Hematopoietic multipotent progenitor cell treated with erythropoietin and hydrocortisone succinate and interleukin-3 and kit ligand, for 15 days (in vitro differentiated cells): ENCODE measurements at places on chromosomes 11 and 22.
A peak's percentile ranks its signal among the peaks of the same experiment; 100 is the strongest.

- DNase-seq = no peak
These were observed 17.6 kb downstream of the HORMAD2 start for GRCh38 chr22:30097861-30098260.

DNA sequence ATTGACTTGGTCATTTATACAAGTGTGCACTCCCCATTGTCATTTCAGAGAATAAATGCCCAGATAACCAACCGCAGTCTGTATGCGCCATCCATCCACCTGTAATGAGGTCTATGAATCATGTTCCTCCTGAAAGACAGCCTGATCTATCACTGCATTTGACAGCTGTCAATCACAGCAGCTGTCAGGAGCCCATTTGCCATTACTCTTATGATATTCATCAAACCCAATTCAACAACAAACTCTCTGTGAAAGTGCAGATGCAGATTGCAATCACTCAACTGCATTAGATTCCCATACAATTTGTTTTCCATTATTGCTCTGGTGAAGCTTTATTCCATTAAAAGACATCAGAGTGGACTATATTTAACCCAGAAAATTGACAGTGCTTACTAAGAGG lies 586.9 kb upstream of the KIRREL3 start:
- DNase-seq = no peak

GRCh38 chr11:115097796-115098408 lies 406.3 kb downstream of the CADM1 start:
- no peak for DNase-seq

DNA sequence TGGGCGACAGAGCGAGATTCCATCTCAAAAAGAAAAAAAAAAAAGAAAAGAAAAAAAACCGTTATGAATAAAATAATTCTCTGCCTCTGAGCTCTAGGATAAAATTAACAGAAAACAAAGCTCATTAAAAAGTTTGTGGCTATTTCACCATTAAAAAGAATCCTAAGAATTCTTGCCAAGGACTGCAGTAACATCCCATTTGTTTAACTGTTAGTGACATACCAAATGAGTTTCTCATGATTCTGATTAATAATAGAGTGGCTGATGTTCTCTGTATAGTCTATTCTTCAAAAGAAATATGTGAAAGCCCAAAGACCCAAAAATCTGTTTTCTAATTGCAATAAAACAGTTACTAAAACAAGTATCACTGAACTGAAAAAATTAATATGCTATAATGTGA lies 19.7 kb downstream of the CLNS1A start:
- DNase-seq = no peak

DNA sequence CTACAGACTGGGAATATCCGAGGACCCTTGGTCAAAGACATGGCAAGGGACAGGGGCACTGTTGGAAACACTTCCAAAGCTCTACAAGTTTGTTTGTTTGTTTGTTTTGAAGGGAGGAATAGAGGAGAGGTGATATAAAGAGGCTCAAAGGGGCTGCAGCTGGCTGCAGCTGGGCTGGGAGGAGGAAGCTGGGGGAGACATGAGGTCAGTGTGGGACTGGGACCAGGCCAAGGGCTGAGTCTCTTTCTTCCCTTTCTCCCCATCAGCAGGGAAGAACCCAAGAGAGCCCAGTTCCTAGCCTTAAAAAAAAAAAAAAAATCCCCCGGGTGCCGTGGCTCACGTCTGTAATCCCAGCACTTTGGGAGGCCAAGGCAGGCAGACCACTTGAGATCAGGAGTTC lies 5.0 kb downstream of the RHOG start:
- no peak for DNase-seq

DNA sequence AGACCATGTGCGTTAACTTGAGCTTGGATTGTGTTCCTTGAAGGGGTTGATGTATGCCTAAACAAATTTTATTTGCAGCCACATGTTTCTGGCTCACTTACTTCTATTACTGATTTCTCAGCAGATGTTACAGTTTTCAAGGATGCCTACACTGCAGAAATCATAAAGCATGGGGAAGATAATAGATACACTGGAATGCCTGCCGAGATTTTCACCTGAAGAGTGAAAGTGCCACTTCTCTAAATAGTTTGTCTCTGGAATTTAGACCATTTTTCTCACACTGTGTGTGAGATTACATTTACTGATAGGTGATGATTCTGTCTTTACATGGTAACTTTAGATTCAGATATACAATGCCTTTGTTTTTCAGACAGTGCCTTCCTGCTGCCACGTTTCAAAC lies 81.6 kb downstream of the SIK2 start:
- no peak for DNase-seq

DNA sequence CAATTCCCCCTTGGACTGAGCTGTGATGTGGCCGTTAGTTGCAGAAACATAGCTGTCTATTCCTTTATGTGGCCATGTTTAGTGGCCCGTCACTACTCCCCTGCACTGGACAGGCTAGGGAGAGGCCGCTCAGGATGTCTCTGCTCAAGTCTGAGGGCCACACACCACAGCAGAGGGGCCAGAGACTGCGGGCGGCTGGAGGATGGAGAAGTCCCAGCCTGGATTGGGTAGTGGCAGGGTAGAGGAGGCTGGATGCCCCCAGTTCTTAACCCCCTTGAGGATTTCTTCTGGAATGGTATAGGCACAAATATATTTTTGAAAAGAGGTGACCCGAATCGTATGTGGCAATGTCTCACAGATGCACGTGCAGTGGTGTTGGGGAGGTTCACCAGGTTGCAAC lies 116.4 kb upstream of the B3GAT1 start:
- no peak for DNase-seq

DNA sequence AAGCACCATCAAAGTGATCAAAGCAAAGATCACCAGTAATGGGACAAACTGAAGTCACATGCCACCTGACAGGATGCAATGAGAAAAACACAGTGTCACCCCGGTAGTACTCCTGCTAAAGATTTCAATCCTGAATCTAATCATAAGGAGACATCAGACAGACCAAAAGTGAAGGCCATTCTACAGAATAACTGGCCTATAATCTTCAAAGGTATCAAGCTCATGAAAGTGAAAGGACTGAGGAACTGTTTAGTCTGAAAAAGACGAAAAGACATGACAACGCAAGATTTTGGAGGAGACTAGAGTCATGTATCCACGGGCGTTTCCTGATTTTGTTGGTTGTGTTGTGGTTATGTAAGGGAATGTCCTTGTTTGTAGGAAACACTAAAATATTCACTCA lies 42.4 kb upstream of the TSKU start:
- peak; percentile 48 for DNase-seq

- DNase-seq = no peak
These were observed 37.4 kb downstream of the LARGE2 start for GRCh38 chr11:45959851-45960250.

DNA sequence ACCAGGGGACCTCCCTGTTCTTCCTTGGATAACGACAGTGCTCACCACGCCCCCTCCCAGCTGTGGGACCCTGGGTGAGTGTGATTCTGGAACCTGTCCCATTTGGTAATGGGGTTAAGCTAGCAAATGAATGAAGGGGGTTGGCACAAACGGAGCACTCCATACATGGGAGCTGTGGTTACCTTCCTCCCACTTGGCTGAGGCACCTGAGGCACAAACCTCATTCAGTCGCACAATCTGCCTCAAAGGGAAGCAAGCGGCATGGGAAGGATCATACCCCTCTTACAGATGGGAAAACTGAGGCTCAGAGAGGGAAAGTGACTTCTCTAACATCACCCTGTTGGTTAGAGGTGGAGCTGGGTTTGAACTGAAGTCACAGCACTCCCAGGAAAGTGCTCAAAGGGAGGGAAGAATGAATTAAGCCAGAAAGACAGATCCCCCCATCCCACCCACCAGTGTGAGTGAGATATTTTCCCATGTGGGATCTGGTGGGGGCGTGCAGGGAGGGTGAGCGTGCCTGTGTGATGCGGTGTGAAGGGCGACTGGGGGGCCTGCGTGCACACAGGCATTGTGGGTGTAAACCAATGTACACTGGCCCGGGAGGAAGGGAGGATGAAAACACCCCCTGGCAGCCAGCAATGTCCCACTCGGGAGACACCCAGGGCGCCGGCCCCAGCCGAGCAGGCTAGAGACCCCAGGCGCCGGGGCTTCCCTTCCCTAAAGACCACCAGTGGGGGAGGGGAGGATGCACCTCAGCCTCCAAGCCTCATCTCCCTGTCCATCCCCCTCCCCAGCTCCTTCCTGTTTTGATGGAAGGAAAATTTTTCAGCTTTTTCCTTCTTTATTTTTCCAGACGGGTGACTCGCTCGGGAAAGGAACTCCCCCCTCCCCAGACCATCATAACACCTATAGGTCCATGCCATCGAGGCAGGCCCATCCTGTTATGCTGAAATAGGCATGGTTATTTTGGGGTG lies 8.0 kb upstream of the PDGFB start:
- DNase-seq = no peak

DNA sequence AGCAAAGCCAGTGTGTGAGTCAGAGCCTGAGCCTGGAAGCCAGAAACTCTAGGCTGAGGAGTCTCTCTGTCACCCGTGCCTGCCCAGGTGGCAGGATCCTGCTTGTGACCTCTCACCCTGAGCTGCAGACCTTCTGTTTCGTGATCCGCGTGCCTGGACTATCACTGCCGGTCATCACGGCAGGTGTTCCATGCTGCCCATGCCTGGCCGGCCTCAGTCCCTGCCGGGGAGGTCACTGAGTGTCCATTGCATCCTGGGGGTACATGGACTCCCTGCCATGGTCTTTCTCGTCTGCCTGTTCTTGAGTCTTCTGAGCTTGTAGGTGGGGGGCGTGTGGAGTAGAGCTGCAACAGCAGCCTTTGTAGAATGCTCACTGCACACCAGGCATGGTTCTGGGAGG lies 1032.4 kb downstream of the TBC1D22A start:
- no peak for DNase-seq

GRCh38 chr22:49546811-49547585 lies 280.7 kb downstream of the BRD1 start:
- DNase-seq = no peak

- no peak for DNase-seq
These were observed 13.1 kb upstream of the TOP3B start for GRCh38 chr22:21995660-21996059.

- DNase-seq = peak; percentile 27
These were observed 8.3 kb downstream of the CYB561A3 start for GRCh38 chr11:61353131-61354067.

DNA sequence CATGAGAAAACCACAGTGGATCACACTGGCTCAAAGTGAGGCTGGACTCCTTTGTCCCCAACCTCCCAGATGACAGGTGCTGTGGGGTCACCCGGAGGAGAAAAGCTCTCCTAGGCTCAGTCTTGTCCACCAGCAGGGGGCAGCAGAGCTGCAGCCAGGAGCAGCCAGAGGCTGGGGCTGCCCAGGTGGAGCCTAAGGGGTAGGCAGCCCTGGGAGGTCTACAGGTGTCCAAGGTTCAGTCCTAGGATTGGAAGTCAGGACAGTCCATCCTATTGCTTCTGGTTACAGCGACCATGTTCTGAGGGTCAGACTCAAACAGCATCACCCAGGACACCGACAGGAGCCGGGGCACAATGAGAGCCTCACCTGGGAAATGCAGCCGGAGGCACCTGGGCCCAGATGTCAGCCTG lies 77.6 kb upstream of the IGLL5 start:
- DNase-seq = peak; percentile 63

GRCh38 chr22:49415151-49415951 lies 412.3 kb downstream of the BRD1 start:
- no peak for DNase-seq

GRCh38 chr11:41714101-41714500 lies 254.6 kb upstream of the LRRC4C start:
- no peak for DNase-seq

GRCh38 chr22:31578171-31578570 lies 81.8 kb downstream of the SFI1 start:
- DNase-seq = no peak

DNA sequence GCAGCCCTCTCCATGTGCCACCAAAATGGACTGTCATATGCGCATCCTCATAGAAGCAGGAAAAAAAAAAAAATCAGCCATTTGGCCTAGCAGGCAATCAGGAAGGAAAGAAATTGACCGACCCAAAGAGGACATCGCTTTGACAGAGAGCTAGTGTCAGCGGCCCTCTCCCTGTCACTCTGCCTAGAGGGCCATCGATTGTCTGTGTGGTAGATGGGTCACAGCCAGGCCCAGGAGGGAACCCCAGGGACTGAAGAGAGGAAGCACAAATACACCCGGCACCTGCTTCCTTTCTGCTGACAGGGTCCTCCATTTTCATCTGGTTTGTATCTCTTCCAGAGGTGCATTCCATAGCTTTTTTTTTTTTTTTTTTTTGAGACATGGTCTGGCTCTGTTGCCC lies 21.8 kb downstream of the VPS37C start:
- DNase-seq = no peak

DNA sequence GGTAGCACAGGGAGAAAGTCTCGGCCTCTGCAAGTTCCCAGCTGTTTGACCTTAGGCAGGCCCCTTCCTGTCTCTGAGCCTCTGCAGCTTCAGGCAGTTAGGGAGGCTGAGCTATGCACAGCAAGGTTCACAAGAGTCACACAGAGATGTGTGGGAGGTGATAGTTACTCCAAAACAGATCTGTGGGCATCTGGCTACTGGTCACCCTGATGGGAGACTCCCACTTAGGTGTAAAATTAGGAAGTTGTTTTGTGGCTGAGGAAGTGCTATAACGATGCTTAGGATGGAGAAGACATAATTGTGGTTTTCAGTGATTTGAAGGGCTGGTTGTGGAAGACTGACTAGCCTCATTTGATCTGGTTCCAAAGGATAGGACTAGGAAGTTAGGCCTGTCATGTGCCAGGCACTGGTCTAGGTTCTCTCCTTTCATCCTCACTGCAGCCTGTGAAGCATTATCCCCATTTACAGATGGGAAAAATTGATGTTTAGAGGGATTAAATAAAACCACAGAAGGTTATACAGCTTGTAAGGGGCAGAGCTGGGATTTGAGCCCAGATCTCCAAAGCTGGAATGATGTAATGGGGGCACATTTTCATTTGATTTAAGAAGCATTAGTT lies 13.5 kb downstream of the ACO2 start:
- DNase-seq = no peak

DNA sequence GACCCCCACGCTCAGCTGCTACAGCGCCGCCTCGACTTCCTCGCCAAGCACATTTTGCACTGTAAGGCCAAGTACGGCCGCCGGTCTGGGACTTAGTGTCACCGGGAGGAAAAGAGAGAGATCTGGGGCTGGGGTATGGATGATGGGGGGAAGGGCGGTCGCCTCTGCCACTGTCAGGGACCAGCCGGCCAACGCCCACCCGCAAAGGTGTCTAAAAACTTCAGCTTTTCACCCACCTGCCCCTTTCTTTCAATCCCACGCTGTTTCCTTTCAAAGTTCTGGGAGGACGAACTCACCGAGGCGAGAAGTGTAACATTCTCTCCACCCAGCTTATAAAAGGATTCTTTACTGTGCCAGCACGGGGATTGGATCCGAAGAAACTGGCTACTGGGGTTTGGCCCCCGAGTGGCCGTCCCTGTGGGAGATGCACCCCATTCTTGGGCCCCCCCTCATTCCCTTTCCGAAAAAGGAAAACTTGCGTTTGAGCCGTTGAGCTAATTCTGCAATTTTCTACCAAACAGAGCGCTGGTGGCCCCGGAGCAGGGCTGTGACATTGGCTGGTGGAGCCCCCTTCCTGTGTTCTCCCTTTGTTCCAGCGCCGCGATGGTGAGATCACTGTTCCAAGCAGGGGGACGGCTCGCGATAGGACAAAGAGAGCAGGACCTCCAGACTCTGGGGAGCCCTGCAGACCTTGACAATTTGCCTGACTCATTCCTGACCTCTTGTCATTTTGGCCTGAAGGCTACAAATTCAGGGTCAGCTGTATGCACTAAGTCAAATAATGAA lies 1.8 kb downstream of the FJX1 start:
- DNase-seq = no peak

GRCh38 chr22:17501679-17502285 lies 61.5 kb upstream of the SLC25A18 start:
- DNase-seq = no peak
